Small intestine (tissue), 16 donors: ENCODE measurements at places on chromosomes 16 and 17.

DNA sequence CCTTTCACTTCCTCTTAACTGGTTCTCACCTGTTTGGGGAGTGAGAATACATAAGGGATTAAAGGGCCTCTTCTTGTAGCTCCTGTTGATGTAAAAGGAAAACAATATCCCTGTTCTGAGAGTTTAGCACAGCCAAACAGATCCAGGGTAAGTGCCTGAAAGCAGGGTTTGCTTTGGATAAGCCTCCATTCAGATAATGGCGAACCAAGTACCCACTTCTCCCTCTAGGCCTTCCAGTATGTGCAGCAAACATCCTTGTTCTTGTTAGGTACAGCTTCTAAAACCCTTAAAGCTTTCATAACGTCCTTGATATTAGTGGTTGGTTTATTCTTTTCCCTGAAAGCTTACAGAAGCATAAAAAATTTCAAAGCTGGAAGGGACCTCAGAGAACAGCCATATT is 130.6 kb upstream of the DNAH9 start:
- no peak overlapping the region for H3K27ac ChIP-seq
- no peaks in the 10 kb centered on the region for H3K4me1 ChIP-seq
- H3K27me3 ChIP-seq = no peaks in the 10 kb centered on the region
- H3K4me3 ChIP-seq = no peak overlapping the region

- H3K4me3 ChIP-seq = no peak overlapping the region
- no peak overlapping the region for H3K27ac ChIP-seq
- H3K27me3 ChIP-seq = no peaks in the 10 kb centered on the region
- peaks cover 44% of the 10 kb centered on the region for H3K36me3 ChIP-seq
- no peaks in the 10 kb centered on the region for H3K4me1 ChIP-seq
Observed at GRCh38 chr17:57657211-57657610, 87.9 kb downstream of the CCDC182 start.

DNA sequence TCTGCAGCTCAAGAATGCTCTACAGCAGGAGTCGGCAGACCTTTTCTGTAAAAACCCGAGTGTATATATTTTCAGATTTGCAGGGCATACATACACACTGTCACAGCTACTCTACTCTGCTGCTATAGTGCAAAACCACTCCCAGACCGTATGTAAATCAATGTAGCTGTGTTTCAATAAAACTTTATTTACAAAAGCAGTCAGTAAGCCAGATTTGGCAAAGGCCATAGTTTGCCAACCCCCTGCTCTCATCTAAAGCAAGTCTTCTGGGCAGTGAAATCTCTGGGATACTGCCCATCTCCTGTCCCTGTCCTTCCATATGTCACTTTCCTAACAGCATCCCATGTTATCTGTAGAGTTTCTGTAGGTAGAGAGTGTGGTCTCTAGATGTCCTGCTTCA is 57.2 kb upstream of the GSG1L start:
- no peaks in the 10 kb centered on the region for H3K4me1 ChIP-seq
- no peak overlapping the region for H3K4me3 ChIP-seq
- no peak for DNase-seq
- H3K27me3 ChIP-seq = no peaks in the 10 kb centered on the region

- no peaks in the 10 kb centered on the region for H3K36me3 ChIP-seq
- H3K27ac ChIP-seq = no peak overlapping the region
- H3K27me3 ChIP-seq = peaks cover 2% of the 10 kb centered on the region
- no peak for DNase-seq
Observed at GRCh38 chr17:34259146-34259545, 4.1 kb downstream of the CCL2 start.

DNA sequence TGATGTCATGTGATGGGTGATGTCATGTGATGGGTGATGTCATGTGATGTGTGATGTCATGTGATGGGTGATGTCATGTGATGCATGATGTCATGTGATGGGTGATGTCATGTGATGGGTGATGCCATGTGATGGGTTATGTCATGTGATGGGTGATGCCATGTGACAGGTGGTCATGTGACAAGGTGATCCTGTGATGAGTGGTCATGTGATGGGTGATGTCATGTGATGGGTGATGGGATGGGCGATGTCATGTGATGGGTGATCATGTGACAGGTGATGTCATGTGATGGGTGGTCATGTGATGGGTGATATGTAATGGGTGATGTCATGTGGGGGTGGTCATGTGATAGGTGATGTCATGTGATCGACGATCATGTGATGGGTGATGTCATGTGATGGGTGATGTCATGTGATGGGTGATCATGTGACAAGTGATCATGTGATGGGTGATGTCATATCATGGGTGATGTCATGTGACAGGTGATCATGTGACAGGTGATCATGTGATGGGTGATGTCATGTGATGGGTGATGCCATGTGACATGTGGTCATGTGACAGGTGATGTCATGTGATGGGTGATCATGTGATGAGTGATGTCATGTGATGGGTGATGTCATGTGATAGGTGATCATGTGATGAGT is 17.2 kb downstream of the CD300LB start:
- no peaks in the 10 kb centered on the region for H3K4me1 ChIP-seq
- no peak for DNase-seq
- no peak overlapping the region for H3K27ac ChIP-seq

- H3K27ac ChIP-seq = no peak overlapping the region
- H3K4me3 ChIP-seq = no peak overlapping the region
- peaks cover 46% of the 10 kb centered on the region for H3K36me3 ChIP-seq
- H3K4me1 ChIP-seq = no peaks in the 10 kb centered on the region
- no peaks in the 10 kb centered on the region for H3K27me3 ChIP-seq
Observed at GRCh38 chr17:3528880-3529511, 28.6 kb downstream of the TRPV3 start.

DNA sequence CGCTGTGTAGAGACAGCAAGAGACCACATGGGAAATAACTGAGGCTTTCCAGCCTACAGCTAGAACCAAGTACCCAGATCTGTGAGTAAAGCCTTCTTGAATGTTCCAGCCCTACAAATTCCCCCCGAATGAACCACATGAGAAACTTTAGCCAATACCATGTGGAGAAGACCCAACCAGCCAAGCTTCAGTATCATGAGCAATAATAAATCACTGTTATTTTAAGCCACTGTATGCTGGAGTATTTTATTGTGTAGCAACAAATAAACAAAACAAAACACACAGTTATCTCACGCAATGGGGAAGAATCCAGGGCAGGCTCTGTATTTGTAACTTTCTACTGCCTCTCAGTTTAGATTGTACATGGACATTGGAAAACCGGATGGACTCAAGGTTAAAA is 426.2 kb downstream of the CDH11 start:
- no peak overlapping the region for H3K27ac ChIP-seq
- H3K36me3 ChIP-seq = no peaks in the 10 kb centered on the region
- no peaks in the 10 kb centered on the region for H3K27me3 ChIP-seq
- H3K4me1 ChIP-seq = no peaks in the 10 kb centered on the region

- no peak overlapping the region for H3K4me3 ChIP-seq
- no peaks in the 10 kb centered on the region for H3K27me3 ChIP-seq
- H3K4me1 ChIP-seq = no peaks in the 10 kb centered on the region
- no peak overlapping the region for H3K27ac ChIP-seq
Observed at GRCh38 chr16:8625491-8626087, 4.1 kb downstream of the METTL22 start.

DNA sequence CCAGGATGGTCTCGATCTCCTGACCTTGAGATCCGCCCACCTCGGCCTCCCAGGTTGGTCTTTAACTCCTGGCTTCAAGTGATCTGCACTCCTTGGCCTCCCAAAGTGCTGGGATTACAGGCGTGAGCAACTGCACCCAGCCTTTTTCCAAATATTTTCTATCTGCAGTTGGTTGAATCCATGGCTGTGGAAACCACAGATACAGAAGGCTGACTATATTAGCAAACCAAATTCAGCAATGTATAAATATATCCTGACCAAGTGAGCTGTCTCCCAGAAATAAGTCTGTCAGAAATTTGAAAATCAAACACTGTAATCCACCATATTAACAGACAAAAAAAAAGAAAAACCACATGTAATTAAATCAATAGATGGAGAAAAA is 9.6 kb downstream of the CFDP1 start:
- H3K27ac ChIP-seq = peak overlapping the region; percentile 80
- no peak for DNase-seq
- no peak overlapping the region for H3K4me3 ChIP-seq
- no peaks in the 10 kb centered on the region for H3K36me3 ChIP-seq

- H3K4me1 ChIP-seq = no peaks in the 10 kb centered on the region
- H3K27me3 ChIP-seq = no peaks in the 10 kb centered on the region
- no peaks in the 10 kb centered on the region for H3K36me3 ChIP-seq
- H3K4me3 ChIP-seq = no peak overlapping the region
- DNase-seq = no peak
- no peak overlapping the region for H3K27ac ChIP-seq
Observed at GRCh38 chr16:66856184-66856730, 12.0 kb downstream of the CA7 start.

GRCh38 chr17:4706121-4706520 is 2.2 kb upstream of the PELP1 start:
- no peaks in the 10 kb centered on the region for H3K27me3 ChIP-seq
- H3K27ac ChIP-seq = no peak overlapping the region
- peaks cover 2% of the 10 kb centered on the region for H3K36me3 ChIP-seq

GRCh38 chr17:63258785-63259184 is 187.3 kb downstream of the CYB561 start:
- DNase-seq = no peak
- H3K4me1 ChIP-seq = no peaks in the 10 kb centered on the region
- H3K27ac ChIP-seq = no peak overlapping the region
